ENCODE measurements at places on chromosomes 11 and 22.

DNA sequence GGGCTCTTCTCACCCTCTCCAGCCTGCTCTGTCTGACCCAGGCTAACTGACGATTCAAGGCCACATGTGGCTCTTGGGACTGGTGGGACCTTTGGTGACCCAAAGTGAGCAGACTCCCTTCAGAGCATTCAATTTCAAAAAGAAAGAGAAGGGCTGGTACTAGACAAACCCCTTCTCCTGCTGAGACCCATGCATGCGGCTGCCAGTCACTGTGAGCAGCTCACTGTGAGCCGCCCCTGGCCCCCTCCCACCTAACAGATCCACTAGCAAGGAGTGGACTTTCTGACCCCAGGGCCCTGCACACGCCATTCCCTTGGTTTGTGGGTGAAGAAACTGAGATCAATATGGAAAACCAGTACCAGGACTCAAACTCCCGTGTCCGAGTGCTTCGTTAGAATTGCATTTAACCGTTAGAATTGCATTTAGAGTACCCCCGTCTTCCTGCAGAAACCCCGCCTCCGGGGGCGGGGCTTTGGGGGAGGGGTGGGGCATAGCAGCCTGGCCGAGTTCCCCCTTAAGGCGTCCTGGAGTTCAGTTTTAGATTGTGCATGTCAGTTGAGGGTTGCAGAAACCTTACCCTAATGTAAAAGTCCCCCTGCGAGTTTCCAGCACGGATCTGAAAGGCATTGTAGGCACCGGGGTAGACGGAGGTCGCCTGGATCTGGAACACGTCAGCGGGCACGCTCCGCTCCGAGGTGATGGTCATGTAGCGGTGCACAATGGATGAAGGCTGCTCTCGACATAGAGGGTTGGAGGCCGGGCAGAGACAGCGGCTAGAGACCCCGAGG lies 5.1 kb downstream of the EFEMP2 start:
- no peak for DNase-seq

DNA sequence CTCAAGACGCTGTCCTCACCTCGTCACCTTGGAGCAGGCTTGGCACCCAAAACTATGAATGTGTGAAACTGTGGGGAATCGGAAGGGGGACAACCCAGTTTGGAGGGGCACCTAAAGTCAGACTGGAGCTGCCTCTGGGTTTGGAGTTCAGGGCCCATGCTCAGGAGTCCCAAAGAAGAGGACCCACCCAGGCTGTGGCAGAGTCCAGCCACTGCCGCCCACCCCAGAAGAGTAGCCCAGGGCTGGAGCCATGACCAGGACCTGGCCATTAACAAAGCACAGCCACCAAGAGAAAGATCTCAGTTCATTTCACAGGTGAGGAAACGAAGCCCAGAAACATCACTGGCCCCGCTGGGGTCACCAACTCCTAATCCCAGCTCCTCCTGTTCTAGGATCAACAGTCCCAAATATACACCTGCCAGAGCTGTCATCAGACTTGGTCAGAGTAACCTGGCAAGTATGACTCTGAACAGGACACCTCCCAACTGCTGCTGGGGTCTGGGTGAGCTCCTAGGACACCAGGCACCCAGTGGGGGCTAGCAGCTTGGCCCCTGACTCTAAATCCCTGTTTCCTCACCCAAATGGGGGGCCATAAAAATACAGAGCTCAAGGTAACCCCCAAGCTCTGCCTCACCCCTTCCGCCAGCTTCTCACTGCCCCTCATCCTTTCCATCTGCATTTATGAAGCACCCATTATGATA lies 2.7 kb downstream of the RAB3IL1 start:
- no peak for DNase-seq

- DNase-seq: no peak
These were observed 43.0 kb downstream of the BTG4 start for GRCh38 chr11:111469200-111469599.

- DNase-seq: no peak
These were observed 8.1 kb downstream of the PARVB start for GRCh38 chr22:44032126-44032730.

- no peak for DNase-seq
These were observed 94.9 kb downstream of the SCN3B start for GRCh38 chr11:123559523-123559955.

DNA sequence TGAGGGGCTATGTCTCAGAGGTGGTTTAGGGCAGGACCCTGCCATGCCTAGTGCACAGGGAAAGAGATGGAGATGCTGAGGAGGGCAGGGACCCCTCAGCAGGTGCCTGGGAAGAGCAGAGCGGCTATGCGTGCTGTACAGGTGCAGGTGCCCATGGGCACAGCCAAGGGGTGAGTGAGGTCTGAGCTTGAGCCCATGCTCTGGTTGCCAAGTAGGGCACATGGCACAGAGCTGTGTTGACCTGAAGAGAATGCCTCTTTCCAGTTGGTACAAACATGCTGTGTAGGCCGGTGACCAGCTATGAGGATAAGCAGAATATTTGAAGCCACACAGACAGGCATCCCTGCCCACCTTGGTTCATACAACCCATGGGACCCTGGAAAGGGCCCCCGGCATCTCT lies 65.8 kb upstream of the NECTIN1 start:
- no peak for DNase-seq

DNA sequence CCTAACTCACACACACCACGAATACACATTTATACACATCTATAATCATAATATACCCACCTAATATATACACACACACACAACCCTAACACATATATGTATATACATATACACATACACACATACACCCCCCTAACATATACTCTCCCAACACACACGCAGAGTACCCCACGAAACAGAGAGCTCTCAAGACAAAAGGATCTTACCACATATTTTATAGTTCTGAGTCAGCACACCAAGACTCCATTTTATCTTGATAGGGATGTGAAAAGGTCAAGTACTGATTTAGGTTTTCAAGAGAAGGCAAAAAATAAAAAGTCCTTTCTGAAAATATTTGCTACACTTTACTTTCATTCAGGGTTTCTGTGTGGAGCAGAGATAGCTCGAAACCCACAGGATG lies 1207.2 kb downstream of the LRRC4C start:
- DNase-seq: no peak

DNA sequence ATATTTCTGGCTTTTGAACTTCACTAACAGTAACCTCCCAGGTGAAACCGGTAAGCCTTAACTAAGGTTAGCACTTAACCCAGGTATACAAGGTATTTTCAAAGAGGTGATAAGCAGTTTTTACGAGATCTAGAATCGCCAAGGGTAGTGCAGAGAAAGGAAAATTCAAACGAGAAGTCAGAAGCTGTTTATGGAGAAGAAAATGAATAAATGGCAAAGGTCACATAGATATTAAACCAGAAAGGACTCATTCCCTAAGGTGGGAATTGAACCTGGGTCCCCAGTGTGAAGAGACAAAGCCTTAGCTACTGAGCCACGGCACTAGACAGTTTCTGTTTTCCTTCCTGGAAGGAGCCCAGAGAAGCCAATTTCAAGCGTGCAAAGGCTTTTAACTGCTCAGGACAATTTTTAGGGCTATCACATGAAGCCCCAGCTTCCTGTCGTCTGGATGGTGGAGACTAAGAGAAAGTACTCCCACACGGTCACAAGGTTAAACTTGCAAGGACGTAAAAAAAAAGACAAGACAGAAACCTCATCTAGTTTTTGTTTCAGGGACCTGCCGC lies 5.7 kb upstream of the C1QTNF6 start:
- DNase-seq: no peak

DNA sequence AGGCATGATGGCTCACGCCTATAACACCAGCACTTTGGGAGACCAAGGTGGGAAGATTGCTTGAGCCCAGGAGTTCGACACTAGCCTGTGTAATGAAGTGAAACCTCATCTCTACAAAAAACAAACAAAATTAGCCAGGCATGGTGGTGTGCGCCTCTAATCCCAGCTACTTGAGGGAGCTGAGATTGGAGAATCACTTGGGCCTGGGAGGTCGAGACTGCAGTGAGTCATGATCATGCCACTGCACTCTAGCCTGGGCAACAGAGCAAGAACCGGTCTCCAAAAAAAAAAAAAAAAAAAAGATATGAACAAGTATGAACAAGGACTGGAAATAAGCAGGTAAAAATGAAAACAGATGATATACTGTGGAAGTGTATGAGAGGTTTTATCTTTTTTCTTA lies 54.1 kb upstream of the SOX6 start:
- DNase-seq: no peak

- DNase-seq: no peak
These were observed 112.1 kb upstream of the OR4B1 start for GRCh38 chr11:48104568-48104924.

GRCh38 chr22:50703726-50704509 lies 31.3 kb downstream of the SHANK3 start:
- DNase-seq: no peak

DNA sequence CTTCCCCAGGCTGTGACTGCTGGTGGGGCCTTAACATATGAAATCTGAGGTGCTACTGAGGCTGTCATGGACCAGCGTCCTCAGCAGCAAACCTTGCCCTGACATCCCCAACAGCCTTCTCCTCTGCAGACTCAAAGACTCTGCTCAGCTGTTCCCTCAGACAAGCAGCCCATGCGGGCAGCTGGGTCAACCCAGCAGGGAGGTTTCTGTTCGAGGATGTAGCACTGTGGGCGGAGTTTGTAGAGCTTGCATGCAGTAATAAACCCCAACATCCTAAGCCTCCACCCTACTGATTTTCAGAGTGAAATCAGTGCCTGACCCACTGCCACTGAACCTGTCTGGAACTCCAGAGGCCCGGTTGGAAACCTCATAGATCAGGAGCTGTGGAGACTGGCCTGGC lies 88.8 kb upstream of the XKR3 start:
- no peak for DNase-seq

DNA sequence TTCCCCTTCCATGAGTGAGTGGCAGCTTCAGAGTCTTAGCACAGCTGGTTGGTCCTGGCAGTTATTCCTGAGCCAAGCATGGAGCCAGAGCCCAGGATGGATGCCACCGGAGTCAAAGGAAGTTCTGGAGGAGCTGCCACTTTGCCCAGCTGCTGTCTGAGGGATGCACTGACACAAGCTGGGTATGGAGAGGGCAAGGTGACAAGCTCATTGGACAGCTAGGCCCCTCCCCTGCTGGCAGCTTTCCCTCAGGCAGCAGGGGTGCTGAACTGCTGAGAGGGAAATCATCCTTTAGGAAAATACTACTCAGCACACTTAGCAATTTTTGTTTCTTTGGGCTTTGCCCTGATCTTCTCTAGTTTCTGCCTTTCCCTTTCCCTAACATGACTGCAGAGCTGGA lies 99.3 kb upstream of the SESN3 start:
- DNase-seq: no peak

DNA sequence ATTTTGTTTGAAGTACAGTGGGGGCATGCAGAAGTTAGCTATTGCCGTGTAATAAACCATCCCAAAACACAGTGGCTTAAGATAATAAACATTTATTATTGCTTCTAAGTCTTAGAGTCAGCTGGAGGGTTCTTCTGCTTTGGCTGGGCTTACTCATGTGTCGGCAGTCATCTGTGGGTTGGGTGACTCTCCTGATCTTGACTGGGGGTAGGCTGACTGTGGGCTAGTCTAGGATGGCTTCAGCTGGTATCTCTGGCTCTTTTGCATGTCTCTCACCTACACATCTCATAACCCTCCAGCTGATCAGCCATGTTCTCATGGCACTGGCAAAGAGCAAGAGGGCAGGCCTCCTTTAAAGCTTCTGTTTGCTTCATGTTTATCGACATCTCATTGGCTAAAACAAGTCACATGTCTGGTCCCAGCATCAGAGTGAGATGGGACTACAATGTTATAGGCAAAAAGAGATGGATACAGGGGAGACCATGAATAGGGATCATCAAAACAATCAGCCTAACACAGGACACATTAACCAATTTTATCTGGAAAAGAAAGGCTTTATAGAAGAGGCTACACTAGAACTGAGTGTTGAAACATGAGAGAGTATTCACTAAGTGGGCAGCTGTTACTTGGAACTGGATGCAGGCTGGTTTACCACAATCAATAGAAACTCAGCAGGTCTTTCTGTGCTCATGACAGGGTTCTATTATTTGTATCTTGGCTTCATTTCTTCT lies 5.1 kb downstream of the LRRC51 start:
- DNase-seq: no peak

DNA sequence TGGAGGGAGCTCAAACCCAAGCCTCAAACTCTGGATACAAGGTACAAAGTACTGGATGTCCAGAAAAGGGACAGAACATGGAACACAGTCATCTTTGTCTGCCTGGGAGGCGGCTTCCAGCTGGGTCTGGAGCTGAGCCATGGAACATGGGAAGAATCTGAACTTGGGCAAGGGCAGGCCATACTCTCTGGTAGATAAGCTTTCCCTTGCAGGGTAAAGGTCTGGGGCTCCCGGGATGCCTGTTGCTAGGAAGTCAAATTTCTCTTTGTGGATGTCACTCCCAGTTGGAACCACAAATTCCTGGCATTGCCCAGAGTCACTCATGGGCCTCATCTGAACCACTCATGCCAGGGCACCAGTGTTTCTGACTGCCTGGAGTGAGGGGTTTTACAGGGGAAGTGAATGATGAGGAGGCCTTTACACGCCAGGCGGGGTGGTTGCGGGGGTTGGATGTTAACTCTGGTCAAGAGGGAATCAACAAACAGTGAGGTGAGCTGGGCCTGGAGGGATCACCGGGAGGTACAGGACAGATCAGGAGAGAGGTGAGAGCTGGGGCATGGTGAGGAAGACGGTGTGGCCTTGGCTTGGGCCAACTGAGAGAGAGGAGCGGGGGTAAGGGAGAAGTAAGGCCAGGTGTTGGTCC lies 5.7 kb downstream of the FTH1 start:
- no peak for DNase-seq

DNA sequence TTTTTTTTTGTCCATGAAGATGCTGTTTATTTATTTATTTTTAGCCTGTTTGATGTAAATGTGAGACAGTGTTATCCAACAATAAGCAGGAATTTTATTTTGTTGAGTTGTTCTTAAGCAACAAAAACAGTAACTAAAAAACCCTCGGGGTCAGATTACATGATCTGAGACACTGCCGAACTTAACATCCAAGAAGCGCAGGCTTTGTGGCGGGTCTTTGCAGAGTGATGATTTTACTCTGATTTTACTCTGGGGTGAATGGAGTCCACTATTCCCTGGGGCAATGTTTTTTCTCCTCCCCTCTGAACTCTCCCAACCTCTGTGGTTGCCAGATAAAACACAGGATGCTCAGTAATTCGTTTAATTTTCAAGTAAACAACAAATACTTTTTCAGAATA lies 450.1 kb upstream of the B3GAT1 start:
- no peak for DNase-seq

- DNase-seq: no peak
These were observed 644.4 kb downstream of the BRD1 start for GRCh38 chr22:49183208-49183825.

DNA sequence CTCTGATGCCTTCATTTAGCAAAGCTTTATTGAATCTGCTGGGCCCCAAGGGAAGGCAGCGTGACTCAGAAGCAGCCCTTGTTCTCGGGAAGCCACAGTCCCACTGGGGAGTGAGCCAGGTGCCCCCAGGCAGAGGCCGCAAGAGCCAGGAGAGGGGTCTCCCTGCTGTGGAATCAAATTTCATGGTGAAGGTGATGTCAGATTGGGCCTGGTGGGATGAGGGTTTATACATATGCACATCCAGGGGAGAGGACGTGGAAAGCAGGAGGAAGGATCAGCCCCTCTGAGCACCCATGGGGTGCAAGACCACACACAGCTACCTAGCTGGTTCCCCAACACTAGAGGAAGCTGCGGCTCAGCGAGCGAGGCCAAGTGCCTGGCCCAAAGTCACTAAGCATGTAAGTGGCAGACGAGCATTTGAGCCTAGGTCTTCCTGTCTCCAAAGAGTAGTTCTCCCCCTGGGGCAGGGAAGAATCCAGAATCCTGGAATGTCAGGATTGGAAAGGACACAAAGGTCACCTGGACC lies 2.0 kb downstream of the SYNGR1 start:
- no peak for DNase-seq

All from activated CD4-positive, alpha-beta T cell treated with anti-CD3 and anti-CD28 coated beads, Interleukin-2, amount 50 U/mL, for 24 hours (primary cell).